ENCODE measurements at places on chromosomes 3 and 15. TPM values are rescaled to one million over a fixed set of nuclear protein-coding genes. Genes with fewer than 3 reads are reported as not detected.
A peak's percentile ranks its signal among the peaks of the same experiment; 100 is the strongest.

- no peak for DNase-seq
- H3K4me1 ChIP-seq, result no peaks in the 10 kb centered on the region
- no peak overlapping the region for H3K4me3 ChIP-seq
- H3K36me3 ChIP-seq, result no peaks in the 10 kb centered on the region
- H3K27ac ChIP-seq, result no peak overlapping the region
- no peaks in the 10 kb centered on the region for H3K27me3 ChIP-seq
Observed at GRCh38 chr3:52032702-52033408, 23.5 kb downstream of the DUSP7 start.

DNA sequence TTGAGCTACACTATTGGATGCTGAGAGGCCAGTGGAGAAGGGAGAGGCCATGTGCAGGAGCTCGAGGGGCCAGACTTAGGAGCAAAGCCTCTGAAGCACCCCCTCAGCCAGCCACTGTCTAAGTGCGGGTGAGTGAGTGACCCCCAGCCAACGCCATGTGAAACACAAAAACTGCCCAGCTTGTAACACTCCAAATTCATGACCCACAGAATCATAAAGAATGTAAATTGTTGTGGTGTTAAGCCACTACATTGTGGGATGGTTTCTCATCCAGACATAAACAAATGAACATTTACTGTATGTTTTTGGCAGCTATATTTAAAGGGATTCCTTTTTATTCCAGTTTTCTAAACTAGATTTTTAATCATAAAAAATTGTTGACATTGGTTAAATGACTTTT, 27.2 kb upstream of the TMEM158 start:
- no peaks in the 10 kb centered on the region for H3K4me1 ChIP-seq
- H3K27me3 ChIP-seq, result no peaks in the 10 kb centered on the region
- no peak overlapping the region for H3K4me3 ChIP-seq
- no peak for DNase-seq
- H3K27ac ChIP-seq, result no peak overlapping the region

DNA sequence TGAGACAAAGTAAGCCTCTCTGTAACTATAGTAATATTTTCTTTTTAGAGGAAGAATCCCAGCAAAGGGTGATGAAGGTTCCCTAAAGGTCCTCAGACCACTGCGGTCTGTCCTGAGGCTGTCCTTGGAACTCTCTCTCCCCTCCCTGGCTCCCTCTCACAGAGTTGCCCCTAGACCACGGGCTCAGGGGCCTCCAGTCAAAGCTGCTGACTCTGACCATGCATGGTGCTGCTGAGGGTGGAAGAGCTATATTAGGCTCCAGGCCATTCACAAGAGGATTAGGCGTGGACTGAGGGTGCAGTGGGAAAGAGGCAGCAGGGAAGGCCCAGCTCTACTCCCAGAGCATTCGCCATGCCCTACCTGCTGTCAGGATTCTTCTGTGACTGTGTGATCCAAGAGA, 14.6 kb downstream of the CAPN3 start:
- H3K4me3 ChIP-seq, result no peak overlapping the region
- no peaks in the 10 kb centered on the region for H3K36me3 ChIP-seq
- DNase-seq, result no peak

Gene CLRN1
- under 0.01 TPM for polyA plus RNA-seq

DNA sequence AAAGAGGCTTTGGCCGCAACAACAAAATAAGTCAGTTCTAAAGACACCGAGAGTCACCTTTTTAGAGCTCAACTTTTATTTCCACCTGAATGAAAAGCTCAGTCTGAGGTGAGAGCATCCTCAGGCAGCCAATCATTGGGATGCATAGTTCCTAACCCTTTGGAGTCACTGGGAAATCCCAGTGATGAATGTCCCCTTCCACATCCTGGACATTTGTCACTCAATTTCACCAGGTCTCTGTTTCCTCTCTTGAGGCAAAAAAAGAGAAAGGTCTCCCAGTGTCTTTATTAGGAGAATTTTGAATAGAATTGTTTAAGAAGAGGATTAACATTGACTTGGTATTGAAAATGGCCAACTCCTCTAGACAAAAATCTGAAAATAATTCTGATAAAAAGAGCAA, 137.5 kb upstream of the SPRED1 start:
- H3K4me1 ChIP-seq, result no peaks in the 10 kb centered on the region
- DNase-seq, result no peak
- no peaks in the 10 kb centered on the region for H3K36me3 ChIP-seq
- no peak overlapping the region for H3K27ac ChIP-seq

- H3K4me3 ChIP-seq, result no peak overlapping the region
- no peaks in the 10 kb centered on the region for H3K36me3 ChIP-seq
- no peak for DNase-seq
- H3K27ac ChIP-seq, result no peak overlapping the region
- no peaks in the 10 kb centered on the region for H3K4me1 ChIP-seq
Observed at GRCh38 chr3:47940232-47940631, 76.0 kb downstream of the MAP4 start.

Gene CCDC39
- 0.02 TPM for polyA plus RNA-seq

DNA sequence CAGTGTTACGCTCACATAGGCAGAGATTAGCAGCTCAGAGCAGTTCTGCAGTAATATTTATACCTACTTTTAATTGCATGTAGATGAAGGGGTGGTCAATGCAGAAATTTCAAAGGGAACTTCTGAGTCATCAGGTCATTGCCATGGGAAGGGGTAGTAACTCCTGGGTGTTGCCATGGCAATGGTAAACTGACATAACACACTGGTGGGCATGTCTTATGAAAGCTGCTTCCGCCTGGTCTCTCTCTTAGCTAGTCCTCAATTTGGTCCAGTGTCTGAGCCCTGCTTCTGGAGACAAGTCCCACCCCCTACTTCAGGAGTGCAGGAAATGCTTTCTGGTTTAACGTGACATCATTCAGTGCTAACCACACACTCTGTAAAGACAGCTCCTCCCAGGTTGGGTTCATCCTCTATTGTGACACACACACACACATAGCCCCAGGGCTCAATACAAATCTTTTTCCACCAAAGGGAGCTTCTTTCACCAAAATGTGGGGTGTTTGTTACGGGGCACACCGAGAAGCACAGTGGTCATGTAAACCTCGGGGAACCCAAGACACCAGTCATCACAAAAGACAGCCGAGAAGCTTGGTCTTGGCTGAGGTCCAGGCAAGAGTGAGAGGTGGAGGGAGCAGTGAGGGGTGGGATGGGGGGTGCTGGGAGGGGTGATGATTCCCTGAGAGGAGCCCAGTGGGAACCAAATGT, 74.5 kb downstream of the TLE3 start:
- peak overlapping the region; percentile 48 for H3K27ac ChIP-seq
- no peaks in the 10 kb centered on the region for H3K36me3 ChIP-seq
- H3K4me3 ChIP-seq, result no peak overlapping the region
- peaks cover 18% of the 10 kb centered on the region for H3K27me3 ChIP-seq

- no peak overlapping the region for H3K27ac ChIP-seq
- no peak for DNase-seq
- no peak overlapping the region for H3K4me3 ChIP-seq
- H3K36me3 ChIP-seq, result no peaks in the 10 kb centered on the region
Observed at GRCh38 chr15:86312486-86312885, 232.8 kb downstream of the AGBL1 start.

- no peak for DNase-seq
- no peak overlapping the region for H3K27ac ChIP-seq
- no peaks in the 10 kb centered on the region for H3K4me1 ChIP-seq
- H3K4me3 ChIP-seq, result no peak overlapping the region
Observed at GRCh38 chr15:90981681-90982080, 12.7 kb downstream of the PRC1 start.

DNA sequence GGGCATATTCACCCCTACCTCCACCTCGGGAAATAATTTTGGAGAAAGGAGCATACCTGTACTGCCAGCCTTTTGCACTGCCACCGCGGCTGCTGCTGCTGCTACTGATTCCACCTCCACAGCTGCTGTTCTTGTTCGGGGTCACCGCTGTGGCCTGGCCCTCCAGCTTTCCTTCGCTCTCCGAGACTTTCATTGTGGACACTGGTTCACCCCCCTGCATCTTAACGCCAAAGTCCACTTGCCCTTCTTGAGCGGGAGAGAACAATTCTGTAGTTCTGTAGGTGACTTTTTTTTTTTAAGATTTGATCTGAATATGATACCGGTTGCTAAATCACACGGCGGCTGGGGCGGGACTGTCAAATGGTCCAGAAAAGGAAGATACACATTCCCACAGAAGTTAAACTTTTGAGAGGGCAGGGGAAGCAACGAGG, 701 bp downstream of the OSBPL11 start:
- H3K36me3 ChIP-seq, result no peaks in the 10 kb centered on the region
- H3K4me1 ChIP-seq, result peaks cover 13% of the 10 kb centered on the region
- peak; percentile 13 for DNase-seq
- H3K27me3 ChIP-seq, result no peaks in the 10 kb centered on the region
- H3K4me3 ChIP-seq, result peak overlapping the region; percentile 80

DNA sequence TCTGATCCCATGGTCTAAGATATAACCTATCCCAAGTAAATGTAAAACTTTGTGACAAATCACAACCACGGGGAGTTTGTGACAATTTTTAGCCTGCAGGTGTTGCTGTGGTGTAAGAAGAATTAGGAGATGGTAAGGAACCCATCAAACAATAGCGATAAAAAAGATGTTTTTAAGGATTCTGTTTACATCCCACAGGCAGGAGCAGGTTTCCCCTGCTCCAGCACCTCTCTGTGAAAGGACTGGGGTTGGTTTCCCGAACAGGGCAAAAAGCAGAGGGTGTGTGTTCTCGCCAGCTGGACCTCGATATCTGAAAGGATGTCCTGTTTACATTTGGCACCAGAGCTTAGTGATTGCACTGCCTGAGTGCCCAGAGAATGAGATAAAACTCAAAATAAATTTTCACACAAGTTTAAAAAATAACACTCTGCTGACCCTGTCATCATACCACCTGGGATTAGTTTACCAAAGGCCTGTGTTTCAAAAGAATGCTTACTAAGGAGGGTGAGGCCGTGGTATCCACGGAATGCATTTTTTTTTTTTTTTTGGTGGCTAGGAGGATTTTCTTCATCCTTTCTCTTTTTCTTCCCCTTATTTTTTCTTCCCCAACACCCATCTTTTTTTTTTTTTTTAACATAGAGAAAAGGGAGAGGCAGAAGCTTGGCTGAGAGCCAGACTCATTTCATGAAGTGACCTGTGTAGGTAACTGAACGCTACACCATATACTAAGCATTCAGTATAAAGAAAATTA, 151.8 kb upstream of the DPH6 start:
- no peak for DNase-seq
- H3K4me1 ChIP-seq, result no peaks in the 10 kb centered on the region
- no peaks in the 10 kb centered on the region for H3K27me3 ChIP-seq
- no peaks in the 10 kb centered on the region for H3K36me3 ChIP-seq
- H3K27ac ChIP-seq, result no peak overlapping the region

GRCh38 chr3:162224746-162225145, 728.1 kb downstream of the OTOL1 start:
- H3K27ac ChIP-seq, result no peak overlapping the region
- H3K4me3 ChIP-seq, result no peak overlapping the region
- no peaks in the 10 kb centered on the region for H3K36me3 ChIP-seq
- DNase-seq, result no peak

Gene FAM107A
- 63.9 TPM for polyA plus RNA-seq

- peak overlapping the region; percentile 70 for H3K27ac ChIP-seq
- no peaks in the 10 kb centered on the region for H3K36me3 ChIP-seq
- H3K4me1 ChIP-seq, result no peaks in the 10 kb centered on the region
- H3K4me3 ChIP-seq, result peak overlapping the region; percentile 54
- no peaks in the 10 kb centered on the region for H3K27me3 ChIP-seq
Observed at GRCh38 chr15:58410353-58410752, 21.4 kb upstream of the LIPC start.

DNA sequence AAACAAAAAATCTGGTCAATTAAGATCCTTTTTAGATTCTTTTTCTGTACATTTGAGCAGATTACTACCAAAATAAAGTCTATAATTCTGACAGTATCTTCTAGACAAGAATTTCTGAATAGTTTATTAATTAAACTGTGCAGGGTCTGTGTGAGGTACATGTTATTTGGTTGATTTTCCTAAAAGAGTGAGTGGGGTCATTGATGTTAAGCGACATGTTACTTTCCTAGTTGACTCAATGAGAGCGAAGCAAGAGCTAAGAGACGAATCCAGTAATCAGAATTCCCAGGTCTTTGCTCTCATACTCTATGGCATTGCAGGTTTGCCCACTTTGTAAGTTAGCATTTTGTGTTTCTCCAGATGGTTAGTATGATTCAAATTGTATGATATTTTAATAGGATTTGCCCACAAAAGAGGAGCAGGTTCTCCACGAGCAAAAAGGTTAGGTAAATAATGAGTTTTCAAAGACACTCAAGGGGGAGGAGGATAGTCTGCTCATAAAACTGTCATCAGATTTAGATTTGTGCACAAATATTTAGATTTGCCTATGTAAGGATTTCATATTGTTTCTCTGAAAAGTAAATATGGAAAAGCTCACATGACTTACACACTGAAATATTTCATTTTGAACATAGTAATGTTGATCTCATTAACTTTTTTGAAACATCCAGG, 217.2 kb upstream of the CGNL1 start:
- no peak overlapping the region for H3K27ac ChIP-seq
- H3K36me3 ChIP-seq, result peaks cover 13% of the 10 kb centered on the region
- no peaks in the 10 kb centered on the region for H3K27me3 ChIP-seq
- no peaks in the 10 kb centered on the region for H3K4me1 ChIP-seq

DNA sequence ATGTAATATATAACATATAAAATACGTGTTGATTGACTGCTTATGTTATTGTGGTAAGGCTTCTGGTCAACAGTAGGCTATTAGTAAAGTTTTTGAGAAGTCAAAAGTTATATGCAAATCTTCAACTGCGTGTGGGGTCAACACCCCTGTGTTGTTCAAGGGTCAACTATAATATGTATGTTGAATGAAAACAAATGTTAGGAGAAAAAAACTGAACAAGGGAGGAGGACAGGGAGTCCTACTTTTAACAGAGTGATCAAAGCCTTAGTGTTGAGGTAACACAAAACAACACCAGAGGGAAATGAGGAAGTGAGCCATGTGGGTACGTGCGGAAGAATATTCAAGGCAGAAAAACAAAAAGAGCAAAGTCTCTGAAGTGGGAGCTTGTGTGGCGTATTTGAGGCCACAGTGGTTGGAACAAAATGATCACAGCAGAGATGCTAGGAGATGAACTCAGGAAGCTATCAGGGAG, 62.5 kb downstream of the SFMBT1 start:
- no peak overlapping the region for H3K4me3 ChIP-seq
- no peaks in the 10 kb centered on the region for H3K36me3 ChIP-seq
- peak overlapping the region; percentile 81 for H3K27ac ChIP-seq
- no peaks in the 10 kb centered on the region for H3K27me3 ChIP-seq
- H3K4me1 ChIP-seq, result peaks cover 19% of the 10 kb centered on the region

DNA sequence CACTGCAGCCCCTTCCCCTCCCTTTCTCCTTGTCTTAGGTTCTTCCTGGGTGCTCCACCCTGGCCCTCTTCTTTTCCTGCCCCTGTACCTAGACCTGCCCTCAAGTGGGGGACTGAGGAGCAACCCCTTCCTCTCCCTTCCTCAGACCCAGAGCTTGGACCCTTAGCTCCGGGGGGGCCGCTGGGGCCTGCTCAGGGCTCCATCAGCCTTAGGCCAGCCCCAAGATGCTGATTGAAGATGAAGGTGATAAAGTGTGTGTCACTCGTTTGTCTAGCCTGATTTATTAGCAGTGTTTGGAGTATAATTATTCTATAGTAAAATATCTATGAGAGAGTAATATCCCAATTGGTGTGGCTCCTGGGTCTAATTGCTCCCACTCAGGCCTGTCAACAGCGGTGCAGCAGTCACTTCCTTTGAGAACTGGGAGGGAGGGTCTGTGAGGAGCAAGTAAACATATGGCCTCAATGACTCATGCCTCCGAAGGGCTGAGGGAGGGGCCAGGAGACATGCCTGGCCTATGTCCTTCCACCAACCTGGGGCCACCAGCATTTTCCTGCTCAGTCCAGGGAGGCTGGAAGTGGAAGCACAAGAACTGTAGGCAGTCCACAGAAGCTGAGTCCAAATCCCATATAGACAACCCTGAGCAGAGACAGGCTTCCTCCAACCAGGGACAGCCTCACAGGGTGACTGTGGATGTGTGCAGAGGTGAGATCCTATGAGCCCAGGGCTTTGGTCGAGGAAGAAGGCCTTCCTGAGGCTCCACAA, 123.2 kb downstream of the DNAJB8 start:
- no peaks in the 10 kb centered on the region for H3K4me1 ChIP-seq
- peaks cover 9% of the 10 kb centered on the region for H3K36me3 ChIP-seq
- DNase-seq, result no peak
- H3K27ac ChIP-seq, result no peak overlapping the region
